ENCODE measurements at places on chromosomes 2 and 18.

- DNase-seq = peak; percentile 28
These were observed 467 bp downstream of the PUM2 start for GRCh38 chr2:20350041-20350712.

DNA sequence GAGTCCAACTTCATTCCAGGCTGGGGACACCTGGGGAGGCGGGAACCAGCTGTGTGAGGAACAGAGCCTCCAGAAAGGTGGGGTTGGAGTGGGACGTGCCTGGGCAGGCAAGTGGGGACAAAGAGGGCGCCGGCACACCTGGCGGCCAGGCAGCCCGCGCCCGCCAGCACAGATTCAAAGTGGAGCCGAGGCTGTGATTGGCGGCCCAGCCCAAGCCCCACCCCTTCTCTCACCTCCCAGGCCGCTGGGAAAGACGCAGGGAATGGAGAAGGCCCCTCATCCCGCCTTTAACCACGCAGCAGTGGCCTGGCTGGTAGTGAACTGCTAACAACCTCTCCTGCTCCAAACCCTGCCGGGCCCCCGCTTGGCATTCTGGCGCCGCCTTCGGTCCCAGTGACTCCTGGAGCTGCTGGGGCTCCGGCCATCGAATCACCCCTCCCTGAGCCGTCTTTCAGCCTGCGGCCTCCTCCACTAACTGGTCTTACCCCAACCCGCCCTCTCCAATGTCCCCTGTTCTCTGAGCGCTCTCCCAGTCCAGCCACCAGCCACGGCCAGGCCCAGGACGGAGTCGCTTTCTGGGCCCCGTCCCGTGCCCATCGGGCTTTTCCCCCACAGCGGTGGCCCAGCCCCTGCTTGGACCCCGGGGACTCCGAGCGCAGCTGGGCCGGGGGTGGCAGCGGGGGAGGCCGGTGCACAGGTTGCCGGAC, 27.9 kb upstream of the PTMA start:
- no peak for DNase-seq

DNA sequence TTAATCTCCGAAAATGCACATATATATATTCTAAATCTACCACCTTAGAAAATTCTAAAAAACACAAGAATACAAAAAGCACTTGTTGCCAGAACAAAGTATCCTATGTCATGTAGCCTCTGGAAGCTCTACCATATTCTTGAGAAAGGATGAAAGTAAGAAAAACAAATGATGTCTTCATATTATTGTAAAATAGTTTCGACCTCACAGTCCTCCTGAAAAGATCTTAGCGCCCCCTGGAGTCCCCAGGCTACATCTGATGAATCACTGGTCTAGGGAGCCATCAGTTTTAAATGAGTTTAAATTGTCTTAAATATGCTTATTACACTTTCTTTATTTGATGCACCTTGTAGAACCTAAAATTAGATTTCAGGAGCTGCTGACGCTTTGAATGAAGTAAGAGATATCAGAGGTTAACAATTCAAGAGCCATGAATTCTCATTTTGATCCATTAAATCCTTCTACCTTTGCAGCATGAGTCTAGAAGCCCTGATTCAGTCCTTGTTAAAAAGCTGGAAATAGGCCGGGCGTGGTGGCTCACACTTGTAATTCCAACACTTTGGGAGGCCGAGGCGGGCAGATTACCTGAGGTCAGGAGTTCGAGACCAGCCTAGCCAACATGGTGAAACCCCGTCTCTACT, 138.8 kb downstream of the MCFD2 start:
- peak; percentile 3 for DNase-seq

- DNase-seq = no peak
These were observed 391.1 kb downstream of the DCC start for GRCh38 chr18:52730972-52731619.

- no peak for DNase-seq
These were observed 319.0 kb downstream of the STK39 start for GRCh38 chr2:167928434-167928833.

DNA sequence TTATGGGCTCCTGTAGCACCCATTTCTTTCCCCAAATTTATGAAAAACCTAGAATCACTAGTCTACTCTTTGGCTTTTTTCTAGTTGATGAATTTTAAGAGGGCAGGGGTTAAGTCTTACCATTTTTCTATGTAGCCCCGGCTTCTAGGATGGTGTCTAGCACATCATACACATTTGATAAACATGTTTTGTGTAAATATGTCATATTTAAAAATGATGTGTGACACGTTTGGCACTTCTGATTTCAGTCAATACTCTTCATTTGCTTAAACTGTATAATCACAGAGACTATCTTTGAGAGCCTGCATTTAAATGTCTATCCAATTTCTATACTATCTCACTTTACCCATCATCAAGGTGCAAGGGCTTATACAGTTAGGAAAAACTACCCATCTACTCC, 331.1 kb downstream of the TDRD15 start:
- DNase-seq = no peak

GRCh38 chr2:68980956-68981355, 6.5 kb downstream of the GKN1 start:
- no peak for DNase-seq

DNA sequence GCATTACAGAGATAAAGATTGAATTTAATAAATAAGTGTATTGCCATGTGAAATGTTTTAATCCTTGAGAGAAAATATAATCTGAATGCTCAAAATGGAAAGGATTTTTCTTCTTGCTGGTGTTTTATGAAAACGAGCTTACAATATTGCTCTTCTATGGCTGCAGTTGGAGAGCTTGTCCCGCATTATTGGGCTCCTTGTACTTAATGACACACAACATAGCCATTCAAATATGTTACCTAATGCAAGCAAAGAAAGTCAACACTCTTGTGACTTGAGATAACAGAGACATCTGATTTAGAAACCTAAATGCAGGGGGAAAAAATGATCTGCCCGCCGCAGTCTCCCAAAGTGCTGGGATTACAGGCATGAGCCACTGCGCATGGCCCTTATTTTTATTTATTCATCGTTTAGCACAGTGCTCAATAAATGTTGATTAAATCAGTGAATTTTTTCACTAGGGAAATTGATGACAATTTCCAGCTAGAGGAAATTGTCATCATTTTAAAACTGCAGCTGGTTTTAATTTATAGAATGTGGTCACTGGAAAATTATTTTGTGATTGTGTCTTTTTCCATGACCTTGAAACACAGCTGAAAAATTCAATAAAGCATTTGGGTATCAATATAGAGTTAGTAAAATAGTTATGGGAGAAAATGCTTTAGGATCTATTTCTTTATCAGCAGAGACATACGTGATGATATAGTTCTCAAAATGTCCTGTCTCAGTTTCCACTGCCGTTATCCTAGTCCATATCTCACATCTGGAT, 2.4 kb upstream of the PRKD3 start:
- DNase-seq = no peak

GRCh38 chr2:102358496-102358895, 2.9 kb downstream of the IL18R1 start:
- no peak for DNase-seq

DNA sequence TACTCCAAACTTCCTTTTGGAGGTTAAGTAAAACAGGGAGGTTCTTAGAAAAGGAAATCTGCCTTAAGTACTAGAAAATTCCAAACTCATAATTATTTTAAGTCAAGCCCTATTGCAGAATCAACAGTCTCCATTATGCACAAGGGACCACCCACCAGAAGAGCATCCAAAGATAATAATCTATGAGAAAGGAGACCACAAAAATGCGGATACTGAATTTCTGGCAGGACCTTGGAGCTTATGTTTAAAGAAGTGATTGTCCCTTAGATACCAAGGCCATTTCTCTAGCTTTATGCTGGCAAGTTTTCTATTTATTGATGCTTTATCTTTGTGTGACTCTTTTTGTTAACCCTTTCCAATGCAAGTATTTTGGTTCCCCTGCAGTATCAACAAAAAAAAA, 404.0 kb upstream of the MMADHC start:
- no peak for DNase-seq

- no peak for DNase-seq
These were observed 263.1 kb downstream of the PHLPP1 start for GRCh38 chr18:62978251-62979049.

- DNase-seq = no peak
These were observed 146.0 kb downstream of the SETBP1 start for GRCh38 chr18:44826418-44827259.

- no peak for DNase-seq
These were observed 5.0 kb upstream of the EVA1A start for GRCh38 chr2:75565472-75566462.

GRCh38 chr2:182446087-182446486, 19.3 kb upstream of the PDE1A start:
- DNase-seq = no peak

Data from stimulated activated CD8-positive, alpha-beta memory T cell treated with anti-CD3 and anti-CD28 coated beads, Interleukin-4, amount 100 ng/mL, for 1 hour (primary cell).